ENCODE measurements at places on chromosomes 2 and 18. TPM values are rescaled to one million over a fixed set of nuclear protein-coding genes. Genes with fewer than 3 reads are reported as not detected.
A peak's percentile ranks its signal among the peaks of the same experiment; 100 is the strongest.

SKOR2 gene
- total RNA-seq, result not detected

KCNK3 gene
- total RNA-seq, result 26.3 TPM

NGEF gene
- total RNA-seq, result 0.29 TPM

RAPGEF4 gene
- total RNA-seq, result 15.7 TPM

SUMO1 gene
- 41.1 TPM for total RNA-seq

SLC8A1 gene
- 58.6 TPM for total RNA-seq

FOXI3 gene
- not detected for total RNA-seq

EPHA4 gene
- total RNA-seq, result 22.4 TPM

TMEM87B gene
- 32.5 TPM for total RNA-seq

GRCh38 chr2:179963626-179964025 is 43.5 kb downstream of the CWC22 start:
- no peak for DNase-seq

GRCh38 chr2:224556381-224556780 is 28.8 kb downstream of the CUL3 start:
- no peak for DNase-seq

DNA sequence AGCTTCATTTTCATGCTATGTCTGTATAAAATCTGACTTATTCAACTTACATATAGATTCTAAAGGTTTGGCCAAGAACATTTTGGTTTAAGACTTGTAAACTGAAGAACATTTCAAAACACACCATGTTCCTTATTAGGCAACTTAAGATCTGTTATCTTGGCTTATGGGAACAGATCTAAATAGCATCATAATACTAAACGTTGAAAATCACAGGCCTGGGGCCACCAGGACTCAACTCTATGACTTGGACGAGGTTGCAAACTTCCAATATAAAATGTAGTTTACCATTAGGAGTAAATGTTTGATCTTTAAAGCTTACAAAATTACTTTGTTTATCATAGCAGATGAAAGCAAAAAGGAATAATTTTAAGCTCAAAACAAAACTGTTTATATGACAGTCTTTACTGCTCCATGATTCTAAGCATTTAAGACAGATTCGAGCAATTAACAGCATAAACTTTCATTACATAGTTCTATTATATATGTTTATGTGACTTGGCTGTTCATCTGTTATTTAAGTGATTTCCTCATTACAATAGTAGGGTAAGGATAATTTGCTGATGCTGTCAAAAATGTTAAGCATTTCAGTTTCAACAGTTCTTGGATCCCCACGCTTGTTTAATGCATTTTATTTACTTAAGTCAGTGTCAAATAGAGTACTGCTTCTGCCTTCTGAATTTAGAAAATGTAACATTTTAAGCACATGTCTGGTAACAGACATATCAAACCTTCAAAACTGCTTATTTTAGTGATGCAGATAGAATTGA is 8.3 kb downstream of the TCF4 start:
- no peak for DNase-seq

DNA sequence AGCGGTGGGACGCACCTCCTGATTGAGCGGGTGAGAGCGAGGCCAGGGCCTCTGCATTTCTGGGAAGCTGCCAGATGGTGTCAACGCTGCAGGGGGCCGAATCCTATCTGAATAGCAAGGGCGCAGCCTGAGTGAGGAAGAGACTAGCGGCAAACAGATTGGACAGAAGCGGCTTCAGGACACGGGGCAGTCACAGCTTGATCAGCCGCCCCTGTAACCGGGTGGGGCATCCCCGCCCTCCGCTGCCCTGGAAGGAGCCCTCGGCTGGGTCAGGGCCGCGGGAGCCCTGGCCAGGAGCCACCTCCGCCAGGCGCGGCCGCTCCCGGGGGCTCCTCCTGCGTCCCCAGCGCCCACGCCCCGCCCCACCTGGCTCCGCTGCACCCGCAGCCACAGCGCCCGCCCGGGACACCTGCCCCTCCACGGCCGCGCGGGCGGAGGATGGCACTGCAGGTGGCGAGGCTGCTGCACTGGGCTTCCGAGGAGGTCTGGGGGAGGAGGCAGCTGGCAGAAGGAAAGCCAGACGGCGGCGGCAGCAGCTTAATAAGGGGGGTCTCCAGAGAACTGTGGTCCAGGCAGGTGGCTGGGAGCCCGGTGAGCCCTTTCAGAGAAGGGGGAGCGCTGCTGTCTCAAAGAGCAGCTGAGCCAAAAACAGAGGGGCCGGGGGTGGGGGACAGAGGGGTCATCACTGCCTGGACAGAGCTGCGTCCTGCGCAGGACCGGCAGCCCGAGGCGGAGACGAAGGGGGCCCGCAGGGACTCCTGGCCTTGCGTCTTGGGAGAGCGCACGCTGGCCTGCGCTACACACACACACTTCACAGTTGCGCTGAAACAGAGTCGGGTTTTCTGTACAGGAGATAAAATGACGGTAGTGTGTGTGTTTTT is 18.8 kb upstream of the SOX11 start:
- peak; percentile 80 for DNase-seq

GRCh38 chr18:8516371-8517250 is 92.6 kb upstream of the RAB12 start:
- DNase-seq, result no peak

DNA sequence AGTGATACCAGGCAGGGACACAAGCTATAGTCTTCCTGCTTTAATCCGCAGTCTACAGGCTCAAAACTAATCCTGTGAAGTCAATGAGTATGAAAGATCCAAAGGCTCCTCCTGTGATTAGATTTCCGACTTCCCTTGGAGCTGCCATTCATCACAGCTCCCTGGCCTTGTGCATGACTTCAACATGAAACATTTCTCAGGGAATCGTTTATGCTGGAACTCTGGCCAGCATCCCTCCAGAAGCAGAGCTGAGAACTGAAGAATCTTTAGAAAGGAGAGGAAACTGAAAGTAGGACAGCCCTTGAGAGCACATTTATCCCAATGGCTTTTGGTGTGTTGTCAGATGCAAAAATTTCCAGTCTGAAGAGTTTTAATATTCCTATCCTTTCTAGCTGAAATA is 84.3 kb upstream of the SESTD1 start:
- DNase-seq, result no peak

GRCh38 chr2:139218181-139218580 is 438.0 kb upstream of the NXPH2 start:
- no peak for DNase-seq

- no peak for DNase-seq
Observed at GRCh38 chr2:168730344-168730743, 72.1 kb upstream of the NOSTRIN start.

DNA sequence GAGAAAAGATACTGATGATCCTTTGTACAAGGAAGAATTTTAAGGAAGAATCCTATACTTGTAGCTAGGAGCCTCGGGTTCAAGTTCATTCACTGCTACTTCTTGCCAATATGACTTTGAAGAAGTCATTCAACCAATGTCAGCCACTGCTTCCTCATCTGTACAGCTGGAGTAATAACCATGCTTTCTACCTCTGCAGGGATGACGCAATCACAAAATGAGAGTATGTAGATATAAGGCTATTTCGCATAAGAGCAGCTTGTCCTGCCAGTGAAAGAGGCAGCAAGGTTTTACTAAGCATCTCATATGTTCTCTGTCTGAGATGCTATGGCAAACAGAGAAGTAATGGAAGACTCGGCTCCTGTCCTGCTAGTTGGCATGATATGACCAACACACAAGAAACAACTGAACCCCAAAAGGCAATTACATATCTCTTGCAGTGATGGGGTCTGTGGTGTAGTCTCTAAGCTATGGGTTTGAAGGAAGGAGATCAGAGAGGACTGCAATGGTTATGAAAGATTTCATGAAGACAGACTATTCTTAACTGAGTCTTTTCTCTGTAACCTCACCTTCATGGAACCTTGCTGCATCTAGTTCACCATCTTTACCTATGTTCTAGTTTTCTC is 9.2 kb downstream of the AAK1 start:
- DNase-seq, result peak; percentile 37

- no peak for DNase-seq
Observed at GRCh38 chr2:9280224-9280623, 73.6 kb downstream of the ASAP2 start.

DNA sequence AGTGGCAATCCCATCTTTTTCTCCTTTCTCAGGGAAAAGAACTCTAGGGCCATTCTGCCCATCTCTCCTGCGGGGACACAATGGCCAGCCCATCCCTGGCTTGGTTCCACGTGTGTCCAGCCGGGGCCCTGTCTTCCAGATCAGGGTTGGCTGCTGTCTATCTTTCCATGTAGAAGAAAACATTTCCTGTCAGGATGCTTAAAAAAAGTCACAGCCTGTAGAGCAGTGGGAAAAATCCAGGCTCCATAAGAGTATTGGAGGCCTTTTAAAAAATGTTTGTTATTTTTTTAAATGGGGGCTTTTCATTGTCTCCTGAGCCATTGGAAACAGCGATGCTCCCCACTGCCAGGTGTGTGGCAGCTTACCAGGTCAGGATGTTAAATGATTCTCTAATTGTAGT is 105.6 kb downstream of the TGFA start:
- DNase-seq, result no peak

GRCh38 chr2:4791488-4791887 is 900.7 kb upstream of the SOX11 start:
- DNase-seq, result no peak

- DNase-seq, result no peak
Observed at GRCh38 chr2:170235860-170236679, 58.1 kb downstream of the MYO3B start.

- DNase-seq, result no peak
Observed at GRCh38 chr2:217691516-217691915, 311.3 kb downstream of the TNS1 start.

- DNase-seq, result no peak
Observed at GRCh38 chr2:42648796-42649195, 80.4 kb downstream of the MTA3 start.

- no peak for DNase-seq
Observed at GRCh38 chr18:40631319-40631718, 1323.7 kb upstream of the PIK3C3 start.

GRCh38 chr2:42360493-42360889 is 526 bp downstream of the COX7A2L start:
- no peak for DNase-seq

- DNase-seq, result no peak
Observed at GRCh38 chr2:234348081-234348480, 148.8 kb downstream of the ARL4C start.

- no peak for DNase-seq
Observed at GRCh38 chr2:8999797-9000196, 3.7 kb downstream of the MBOAT2 start.

DNA sequence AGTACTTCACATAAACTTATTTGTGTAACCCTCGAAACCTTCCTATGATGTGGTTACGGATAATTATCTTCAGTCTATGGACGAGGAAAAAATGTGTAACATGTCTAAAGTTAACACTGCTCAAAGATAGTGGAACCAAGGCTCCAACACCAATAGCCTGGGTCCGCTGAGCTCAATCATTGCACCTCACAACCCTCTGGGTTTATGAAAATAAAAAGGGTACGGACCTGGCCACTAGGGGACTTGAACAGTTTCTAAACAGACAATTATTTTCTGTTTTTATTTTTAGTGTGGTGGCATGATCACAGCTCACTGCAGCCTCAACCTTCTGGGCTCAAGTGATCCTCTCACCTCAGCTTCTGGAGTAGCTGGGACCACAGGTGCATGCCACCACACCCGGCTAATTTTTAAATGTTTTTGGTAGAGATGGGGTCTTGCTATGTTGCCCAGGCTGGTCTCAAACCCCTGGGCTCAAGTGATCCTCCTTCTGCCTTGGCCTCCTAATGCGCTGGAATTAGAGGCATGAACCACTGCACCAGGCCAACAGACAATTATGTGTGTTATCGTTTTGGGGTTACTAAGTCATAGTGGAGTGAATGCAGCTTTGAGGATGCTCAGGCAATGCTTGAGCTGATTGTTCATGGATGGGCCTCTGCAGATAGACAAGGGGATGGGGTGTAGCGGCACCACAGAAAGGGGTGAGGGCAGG is 10.1 kb downstream of the CASP8 start:
- no peak for DNase-seq

DNA sequence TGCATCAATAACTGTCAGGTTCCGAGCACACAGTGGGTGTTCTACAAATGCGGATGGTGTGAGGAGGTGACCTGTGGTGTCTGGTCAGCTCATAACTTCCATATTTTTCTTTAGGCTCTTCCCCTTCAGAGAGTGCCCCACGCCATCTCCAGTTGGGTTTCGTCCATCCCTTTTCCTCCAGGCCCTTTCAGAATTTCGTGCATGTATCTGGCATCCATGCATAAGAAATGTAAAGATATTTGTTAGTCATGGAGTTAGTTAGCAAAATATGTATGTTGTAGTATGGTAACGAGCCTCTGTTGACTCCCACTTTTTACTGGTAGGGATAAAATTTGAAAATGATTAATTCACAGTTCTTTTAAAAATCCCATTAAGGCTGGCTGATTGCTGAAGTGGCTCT is 67.2 kb downstream of the SNTG2 start:
- DNase-seq, result no peak

GRCh38 chr18:60898111-60898510 is 435.1 kb upstream of the CDH20 start:
- no peak for DNase-seq

- no peak for DNase-seq
Observed at GRCh38 chr2:44548221-44549098, 186.7 kb downstream of the CAMKMT start.

DNA sequence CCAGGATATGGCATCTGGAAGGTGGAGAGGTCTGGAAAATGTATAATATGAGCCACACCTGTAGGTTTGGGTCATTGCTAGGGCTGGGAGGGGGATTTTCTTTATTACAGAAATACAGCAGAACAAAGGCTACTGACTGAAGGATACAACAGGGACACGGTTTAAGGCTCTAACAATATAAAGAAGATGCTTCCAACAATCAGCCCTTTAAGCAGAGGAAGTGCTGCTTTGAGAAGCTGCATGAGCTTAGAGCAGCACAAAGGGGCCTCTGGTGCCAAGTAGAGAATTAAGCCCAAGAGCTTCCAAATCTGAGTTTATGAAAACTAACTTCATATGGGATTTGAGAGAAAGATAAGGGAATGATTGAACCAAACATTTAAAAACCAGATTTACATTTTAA is 174.5 kb upstream of the RMP24 start:
- no peak for DNase-seq

DNA sequence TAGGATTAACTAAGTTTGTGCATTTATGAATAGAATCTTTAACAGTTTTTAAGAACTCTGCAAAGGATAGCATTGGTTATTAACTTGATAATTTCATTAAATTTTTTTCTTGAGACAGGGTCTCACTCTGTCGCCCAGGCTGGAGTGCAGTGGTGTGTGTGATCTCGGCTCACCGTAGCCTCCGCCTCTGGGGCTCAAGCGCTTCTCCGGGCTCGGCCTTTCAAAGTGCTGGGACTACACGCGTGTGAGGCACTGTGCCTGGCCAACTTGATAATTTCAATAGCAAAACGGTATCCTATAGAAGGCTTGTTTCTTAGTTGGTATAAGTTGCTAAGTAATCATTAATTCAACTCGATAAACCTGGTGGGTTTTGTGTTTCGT is 38.0 kb downstream of the ADNP2 start:
- no peak for DNase-seq

DNA sequence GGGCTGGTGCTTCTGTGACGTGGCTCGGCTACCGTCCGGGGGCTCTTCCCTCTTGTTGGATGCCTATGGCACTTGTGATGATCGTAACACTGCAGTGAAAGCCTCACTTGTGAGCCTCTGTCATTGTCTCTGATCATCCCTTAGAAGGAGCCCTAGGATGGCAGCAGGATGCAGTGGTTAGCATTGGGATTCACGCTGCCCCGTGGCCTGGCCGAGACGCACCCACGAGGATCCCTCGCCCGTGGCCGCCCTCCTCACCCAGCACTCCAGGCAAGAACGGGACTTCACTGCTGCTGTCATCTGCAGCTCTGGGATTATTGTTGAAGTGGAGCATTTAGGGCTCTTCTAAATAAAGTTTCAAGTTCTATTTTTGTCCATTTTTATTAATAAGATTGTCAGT is 46.8 kb upstream of the CTDP1 start:
- DNase-seq, result no peak

Measured in upper lobe of left lung (tissue), 6 donors.